ENCODE measurements at places on chromosomes 12 and 14.

GRCh38 chr12:68102163-68102562 lies 57.4 kb downstream of the IFNG start:
- no peak for DNase-seq

DNA sequence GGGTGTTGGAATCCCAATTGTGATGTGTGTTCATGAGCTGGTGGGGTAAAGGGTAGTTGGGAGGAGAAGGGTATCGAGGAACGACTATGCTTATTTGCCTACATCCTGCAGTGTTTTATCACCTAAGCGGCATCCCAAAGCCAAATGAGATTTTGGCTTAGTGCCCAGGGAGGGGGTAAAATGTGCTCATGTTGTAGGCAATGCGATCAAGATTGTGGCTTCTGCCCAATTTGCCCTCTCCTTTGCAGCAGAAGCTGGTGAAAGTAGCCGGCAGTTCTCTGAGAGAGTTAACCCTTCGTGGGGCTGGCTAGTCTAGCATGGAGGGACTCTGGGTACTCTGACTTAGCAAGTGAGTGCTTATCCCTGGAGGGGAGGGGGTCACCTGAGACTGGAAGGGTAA lies 753 bp downstream of the RPH3A start:
- DNase-seq: no peak

DNA sequence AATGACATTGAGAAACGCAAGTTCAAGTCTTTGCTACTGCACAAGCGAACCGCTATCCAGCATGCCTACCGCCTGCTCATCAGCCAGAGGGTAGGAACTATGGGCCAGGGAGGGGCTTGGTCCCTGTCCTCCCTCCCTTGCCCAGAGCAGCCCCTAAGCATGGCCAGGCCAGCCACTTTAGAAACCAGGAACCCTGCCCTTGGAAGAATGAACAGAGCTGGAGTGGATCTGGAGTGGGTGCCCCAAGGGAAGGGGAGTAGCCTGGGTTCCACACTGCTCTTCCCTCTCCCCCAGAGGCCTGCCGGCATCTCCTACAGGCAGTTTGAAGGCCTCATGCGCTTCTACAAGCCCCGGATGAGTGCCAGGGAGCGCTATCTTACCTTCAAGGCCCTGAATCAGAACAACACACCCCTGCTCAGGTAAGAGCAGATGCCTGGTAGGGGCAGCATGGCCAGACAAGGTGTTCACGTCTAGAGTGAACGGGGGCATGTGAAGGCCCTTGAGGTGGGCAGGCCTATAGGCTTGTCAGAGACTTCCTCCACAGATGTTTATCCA lies 55.8 kb downstream of the TPCN1 start:
- no peak for DNase-seq

DNA sequence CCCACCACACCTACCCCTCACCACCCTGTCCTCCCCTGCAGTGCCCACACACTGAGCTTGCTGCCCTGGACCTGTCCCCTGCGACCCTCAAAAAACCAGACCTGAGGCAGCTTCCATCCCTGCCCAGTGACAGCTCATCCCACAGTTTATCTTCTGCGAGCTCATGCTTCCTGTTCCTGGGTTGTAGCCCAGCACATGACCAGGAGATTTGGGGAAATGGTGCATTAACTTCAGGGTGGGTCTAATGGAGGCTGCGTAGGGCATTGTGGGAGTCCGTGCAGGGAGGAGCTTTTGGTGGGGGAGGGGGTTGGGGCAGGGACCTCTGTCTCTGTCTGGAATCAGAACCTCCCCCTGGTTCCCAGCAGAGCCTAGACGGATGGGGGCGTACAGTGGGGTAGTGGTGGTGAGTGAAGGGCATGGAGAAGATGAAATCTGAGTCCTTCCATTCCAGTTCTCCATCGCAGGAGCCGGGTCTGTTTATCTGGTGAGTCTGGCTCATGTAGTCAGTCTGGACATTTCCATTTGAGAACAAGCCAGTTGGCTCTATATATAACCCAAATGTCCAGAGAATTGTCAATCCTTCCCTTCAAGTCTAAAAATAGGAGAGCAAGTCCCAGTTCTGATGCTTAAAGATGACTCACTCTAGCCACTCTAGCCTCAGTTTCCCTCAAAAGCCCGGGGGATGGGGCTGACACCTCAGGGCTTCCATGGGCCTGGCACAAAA lies 270.9 kb downstream of the CACNA1C start:
- DNase-seq: no peak

GRCh38 chr12:11651785-11652184 lies 2.3 kb downstream of the ETV6 start:
- peak; percentile 48 for DNase-seq

DNA sequence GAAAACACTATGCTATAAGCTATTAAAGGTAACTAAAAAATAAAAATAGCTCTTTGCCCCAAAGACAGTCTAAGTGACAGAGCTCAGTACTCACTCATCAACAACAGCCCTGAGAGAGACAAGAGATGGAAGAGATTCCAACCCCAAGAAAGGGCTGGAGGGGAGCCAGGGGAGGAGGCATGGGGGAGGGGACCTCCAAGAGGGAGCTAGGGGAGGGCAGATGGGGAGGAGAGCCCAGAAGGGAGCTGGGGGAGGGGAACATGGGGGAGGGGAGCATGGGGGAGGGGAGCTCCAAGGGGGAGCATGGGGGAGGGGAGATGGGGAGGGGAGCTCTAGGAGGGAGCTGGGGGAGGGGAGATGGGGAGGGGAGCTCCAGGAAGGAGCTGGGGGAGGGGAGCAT lies 7.7 kb downstream of the SSH1 start:
- no peak for DNase-seq

GRCh38 chr14:61488417-61489401 lies 167.3 kb downstream of the PRKCH start:
- DNase-seq: no peak

DNA sequence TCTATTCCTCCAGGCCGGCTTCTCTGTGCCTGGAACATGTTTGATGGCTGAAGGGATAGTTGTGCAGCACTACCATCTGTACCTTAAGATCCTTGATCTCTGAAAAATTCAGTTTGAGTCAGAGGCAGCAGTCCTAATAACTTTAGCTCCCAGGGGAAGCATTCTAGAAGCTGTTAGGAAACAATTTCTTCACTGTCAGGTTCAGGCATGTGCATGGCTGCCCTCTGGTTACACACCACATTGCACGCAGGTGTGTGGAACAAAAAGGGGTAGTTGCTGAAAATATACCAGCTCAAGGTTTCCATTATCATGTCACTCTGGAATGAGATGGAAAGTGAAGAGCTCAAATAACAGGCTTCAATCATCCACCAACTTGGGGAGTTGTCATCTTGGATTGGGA lies 80.1 kb downstream of the CHST11 start:
- DNase-seq: no peak

- no peak for DNase-seq
These were observed 342.9 kb downstream of the PAWR start for GRCh38 chr12:79347866-79348265.

All from GM12865 (cell line).